Daoy (cell line): ENCODE measurements at places on chromosomes 2 and 18.
A peak's percentile ranks its signal among the peaks of the same experiment; 100 is the strongest.

- DNase-seq: no peak
Observed at GRCh38 chr2:26651470-26651771, 10.3 kb upstream of the CIB4 start.

GRCh38 chr2:214533541-214533940, 122.7 kb downstream of the VWC2L start:
- DNase-seq: no peak

- DNase-seq: no peak
Observed at GRCh38 chr2:104595576-104595975, 258.3 kb upstream of the POU3F3 start.

DNA sequence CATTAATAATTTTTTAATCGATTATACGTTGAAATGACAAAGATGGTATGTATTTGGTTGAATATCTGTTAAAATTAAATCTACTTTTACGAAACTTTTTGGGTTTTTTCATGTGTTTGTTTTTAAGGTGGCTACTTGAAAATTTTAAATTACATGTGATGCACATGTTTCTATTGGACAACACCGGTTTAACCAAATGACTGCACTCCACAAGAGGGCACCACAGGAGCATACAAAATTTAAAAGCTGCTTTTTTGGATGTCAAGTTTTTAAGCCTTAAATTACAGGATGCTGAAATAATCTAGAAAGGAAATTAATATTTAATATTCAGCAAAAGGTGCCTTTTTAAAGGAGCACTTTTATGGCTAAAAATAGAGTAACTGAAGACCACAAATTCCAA, 98.7 kb downstream of the ACVR1 start:
- peak; percentile 29 for DNase-seq

DNA sequence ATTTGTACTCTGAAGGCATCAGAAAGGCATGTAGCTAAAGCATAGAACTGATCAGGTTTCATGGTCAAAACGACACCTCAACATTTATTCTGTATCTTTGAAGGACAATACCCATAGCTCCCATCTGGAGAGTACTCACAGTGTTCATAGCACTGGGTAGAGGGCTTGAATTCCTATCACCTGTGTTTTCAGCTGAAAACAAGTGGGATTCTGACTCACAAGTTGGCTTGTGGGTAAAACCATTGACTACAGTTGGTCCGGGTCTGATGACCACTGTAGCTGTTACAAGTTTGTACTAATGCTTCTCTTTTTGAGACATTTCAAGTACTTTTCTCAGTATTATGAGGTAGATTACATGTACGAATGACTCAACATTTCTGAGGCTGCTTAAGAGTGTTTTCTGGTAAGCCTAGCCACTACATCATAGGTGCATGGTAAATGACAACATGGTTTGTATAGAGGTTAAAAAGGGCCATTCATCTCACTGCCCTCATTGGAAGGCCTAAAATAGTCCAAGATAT, 68.6 kb upstream of the PELI1 start:
- DNase-seq: peak; percentile 68

DNA sequence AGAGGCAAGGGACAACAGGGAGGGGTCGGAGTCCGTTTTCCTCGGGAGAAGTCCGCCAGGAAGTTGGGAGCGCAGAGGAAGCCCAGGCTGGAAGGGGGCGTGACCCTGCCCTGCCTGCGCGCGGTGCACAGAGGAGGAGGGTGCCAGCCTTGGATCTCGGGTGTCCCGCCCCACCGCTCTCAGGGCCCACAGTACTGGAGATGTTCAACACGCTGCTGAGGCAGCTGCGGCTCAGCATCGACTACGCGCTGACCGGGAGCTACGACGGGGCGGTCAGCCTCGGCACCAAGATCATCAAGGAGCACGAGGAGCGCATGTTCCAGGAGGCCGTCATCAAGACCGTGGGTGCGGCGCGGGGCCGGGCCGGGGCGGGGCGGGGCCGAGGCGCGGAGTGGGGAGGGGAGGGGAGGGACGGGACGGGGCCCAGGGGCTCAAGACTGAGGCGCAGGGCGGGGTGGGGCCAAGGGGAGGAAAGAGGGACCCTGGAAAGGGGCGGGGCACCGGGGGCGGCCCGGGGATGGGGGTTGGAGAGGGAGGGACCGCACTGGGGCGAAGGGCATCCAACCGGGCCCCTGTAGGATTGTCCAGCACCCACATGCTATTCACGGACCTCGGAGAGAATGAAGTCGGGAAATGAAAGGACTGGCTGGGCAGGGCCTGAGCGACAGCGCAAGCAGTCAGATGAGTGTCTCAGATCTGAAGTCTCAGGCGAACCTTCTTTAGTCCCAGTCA, 36.6 kb downstream of the POMC start:
- DNase-seq: no peak

DNA sequence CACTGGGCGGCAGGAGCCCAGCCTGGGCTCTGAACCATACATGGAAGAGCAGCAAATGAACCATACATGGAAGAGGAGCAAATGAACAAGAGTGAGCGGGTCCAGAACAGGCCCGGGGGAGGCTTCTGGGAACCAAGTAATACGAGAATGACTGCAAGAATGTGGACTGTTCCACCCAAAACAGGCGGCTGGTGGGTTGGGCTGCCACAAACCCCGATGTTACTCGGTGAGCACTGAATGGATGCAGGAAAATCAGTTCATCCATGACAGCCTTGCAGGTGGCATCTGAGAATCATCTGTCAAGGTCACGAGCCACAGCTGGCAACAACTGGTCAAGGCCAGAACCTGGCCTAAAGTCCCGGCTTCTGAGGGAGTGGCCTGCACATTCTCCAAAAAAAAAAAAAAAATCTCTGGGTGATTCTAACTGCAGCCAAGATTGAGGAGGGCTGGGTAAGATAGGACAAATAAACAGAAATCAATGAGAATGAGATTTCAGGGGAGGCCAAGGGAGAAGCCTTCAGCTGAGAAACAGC, 106.1 kb downstream of the ZNF516 start:
- DNase-seq: no peak

- DNase-seq: no peak
Observed at GRCh38 chr2:16003809-16004208, 63.5 kb downstream of the MYCN start.

DNA sequence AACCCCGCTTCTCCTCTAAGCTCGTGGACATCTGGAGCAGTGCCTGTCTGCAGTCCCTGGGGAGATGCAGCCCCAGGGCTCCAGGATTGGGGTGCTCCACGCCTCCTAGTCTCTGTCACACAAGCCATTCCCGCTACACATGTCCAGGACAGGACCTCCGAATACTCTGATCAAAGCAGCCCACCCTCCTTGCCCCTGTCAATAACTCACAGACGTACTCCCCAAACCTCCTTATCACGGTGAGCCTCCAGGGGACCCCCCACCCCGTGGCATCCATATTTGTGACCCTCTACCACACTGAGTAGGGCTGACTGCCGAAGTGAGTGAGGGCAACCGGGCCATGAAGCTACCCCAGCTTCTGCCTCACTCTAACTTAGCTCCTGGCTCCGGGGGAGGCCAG, 727.7 kb downstream of the GALR1 start:
- no peak for DNase-seq

DNA sequence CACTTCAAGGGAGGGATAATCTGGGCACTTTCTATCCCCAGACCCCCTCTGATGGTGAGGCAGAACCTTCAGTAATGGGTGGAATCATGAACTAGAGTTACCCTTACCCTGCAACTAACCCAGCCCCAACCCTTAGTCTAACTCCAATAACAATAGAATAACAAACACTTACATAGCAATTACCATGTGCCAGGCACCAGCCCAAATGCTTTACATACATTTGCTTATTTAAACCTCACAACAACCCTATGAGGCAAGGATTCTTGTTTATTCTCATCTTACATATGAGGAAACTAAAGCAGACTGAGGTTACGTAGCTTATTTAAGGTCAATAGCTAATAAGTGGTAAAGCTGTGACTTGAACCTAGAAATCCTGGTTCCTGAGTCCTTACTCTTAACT, 132.8 kb downstream of the CYP26B1 start:
- no peak for DNase-seq

DNA sequence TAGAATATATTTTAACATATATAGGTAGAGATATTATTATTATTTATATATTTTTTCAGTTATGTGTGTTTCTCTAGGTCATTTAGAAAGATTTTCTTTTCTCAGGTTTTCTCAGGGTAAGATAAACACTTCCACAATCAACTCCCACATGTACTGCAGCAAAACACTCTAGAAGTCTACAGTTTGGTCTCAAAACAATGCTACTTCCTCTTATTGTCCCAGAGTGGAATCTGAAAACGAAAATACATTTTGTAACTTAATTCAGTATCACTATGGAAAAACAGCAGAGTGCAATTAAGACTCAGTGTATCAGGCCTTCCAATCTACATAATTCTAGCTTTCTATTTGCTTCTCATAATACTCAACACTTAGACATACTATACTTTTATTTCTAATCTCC, 190.1 kb upstream of the SLC35G4 start:
- DNase-seq: no peak

DNA sequence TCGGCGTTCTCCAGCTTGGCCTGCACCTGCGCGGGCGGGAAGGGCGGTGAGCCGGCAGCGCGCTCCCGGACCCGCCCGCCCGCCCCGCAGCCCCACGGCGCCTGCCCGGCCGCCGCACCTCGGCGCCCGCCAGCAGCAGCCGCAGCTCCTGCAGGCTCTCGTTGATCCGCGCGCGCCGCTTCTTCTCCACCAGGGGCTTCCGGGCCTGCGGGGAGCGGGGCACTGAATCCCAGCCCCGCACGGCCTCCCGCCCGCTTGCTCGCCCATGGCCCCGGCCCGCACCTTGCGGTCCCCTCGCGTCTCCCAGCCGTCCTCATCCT, 335 bp downstream of the HES6 start:
- no peak for DNase-seq

DNA sequence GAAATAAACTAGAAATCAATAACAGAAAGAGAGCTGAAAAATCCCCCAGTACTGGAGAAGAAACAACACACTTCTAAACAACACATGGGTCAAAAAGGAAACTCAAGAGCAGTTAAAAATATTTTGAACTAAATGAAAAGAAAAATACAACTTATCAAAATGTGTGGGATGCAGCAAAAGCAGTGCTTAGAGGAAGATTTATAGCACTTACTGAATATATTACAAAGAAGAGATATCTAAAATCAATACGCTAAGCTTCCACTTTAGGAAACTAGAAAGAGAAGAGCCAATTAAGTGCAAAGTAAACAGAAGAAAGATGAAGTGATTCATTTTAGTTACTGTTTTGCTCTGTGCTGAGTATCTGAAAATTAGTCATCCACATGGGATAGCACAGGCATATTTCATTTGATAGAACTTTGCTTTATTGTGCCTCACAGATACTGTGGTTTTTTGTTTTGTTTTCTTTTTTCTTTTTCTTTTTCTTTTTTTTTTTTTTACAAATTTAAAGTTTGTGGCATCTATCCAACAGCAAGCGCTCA, 17.0 kb downstream of the TGFA start:
- no peak for DNase-seq

GRCh38 chr2:16155766-16156165, 215.4 kb downstream of the MYCN start:
- DNase-seq: no peak

DNA sequence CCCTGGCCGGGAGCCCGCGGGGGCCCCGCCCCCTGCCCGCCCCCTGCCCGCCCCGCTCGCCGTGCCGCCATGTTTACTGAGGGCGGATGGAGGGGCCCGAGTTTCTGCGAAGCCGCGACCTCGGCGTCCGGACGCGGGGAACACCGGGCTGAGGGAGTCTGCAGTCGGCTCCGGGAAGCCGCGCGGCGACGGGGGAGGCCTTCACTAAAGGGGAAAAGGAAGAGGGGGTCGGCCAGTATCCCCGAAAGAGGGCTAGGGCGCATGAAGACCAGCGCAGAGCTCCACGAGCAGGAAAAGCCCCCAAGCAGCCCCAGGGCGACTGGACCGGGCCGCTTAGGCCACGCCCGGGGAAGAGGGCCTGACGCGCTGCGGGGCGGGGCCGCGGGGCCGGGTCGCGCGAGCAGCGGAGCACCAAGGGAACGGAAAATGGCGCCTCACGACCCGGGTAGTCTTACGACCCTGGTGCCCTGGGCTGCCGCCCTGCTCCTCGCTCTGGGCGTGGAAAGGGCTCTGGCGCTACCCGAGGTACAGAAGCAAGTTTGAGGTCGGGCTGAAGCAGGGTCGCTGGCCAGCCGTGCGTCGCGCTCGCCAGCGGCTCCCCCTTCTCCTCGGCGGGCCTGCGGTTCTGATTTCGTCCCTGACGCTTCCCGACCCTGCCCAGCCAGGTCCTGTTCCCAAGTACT, at the start of the genes ATRAID and SLC5A6:
Gene ATRAID, plus strand, starts transcription at position 99 of the 683 bp plus-strand sequence. Its CDS starts 328 bp downstream, at position 427.
Gene SLC5A6, minus strand, starts transcription at position 326 of the 683 bp plus-strand sequence. CDS start 4,618 bp downstream, outside the sequence.
- DNase-seq: peak; percentile 95

GRCh38 chr2:75058427-75058826, 100.0 kb downstream of the POLE4 start:
- no peak for DNase-seq

DNA sequence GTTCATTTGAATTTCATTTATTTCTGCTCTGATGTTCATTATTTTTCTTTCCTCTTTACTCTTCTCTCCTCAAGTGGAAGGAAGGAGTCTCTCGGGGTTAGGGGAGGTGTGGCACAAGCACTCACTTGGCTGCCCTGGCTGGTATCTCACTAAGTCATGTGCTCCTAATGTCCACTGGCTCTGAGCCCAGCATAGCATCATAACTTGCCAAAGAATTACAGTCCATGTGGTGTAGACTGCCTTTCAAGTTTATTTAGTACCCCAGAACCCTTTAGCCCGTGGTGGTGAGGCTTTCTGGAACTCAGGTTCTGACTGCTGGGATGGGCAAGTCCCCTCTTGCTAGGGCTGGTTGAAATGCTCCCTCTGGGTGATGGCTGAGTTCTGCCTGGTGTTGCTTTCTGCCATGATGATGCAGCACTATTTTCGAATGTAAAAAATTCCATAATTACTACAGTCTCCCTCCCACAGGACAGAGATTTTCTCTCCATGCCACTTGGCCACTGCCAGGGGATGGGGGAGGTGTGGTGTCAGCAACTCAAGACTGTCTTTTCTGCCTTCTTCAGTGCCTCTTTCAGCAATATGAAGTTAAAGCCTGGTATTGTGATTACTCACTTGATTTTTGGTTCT, 22.2 kb downstream of the SPAG16 start:
- DNase-seq: peak; percentile 16

- no peak for DNase-seq
Observed at GRCh38 chr2:221143231-221143630, 428.9 kb downstream of the EPHA4 start.

DNA sequence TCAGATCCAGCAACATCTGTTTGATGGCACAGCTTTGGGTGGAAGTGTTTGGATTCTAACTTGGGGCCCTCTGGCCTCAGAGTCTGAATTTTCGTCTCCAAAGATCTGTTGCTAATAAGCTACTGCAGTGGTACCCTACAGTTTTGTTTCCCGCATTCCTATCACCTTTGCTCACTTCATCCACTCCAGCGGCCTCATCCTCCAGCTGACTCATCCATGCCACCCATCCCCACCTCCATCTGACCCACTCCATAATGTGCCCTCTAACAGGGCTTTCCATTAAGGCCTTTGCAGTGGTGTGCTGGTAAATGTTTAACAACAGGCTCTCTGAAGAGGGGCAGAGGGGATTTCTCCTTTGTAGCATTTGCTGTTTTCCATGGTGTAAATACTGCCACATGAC, 225.5 kb downstream of the TGIF1 start:
- DNase-seq: peak; percentile 55

DNA sequence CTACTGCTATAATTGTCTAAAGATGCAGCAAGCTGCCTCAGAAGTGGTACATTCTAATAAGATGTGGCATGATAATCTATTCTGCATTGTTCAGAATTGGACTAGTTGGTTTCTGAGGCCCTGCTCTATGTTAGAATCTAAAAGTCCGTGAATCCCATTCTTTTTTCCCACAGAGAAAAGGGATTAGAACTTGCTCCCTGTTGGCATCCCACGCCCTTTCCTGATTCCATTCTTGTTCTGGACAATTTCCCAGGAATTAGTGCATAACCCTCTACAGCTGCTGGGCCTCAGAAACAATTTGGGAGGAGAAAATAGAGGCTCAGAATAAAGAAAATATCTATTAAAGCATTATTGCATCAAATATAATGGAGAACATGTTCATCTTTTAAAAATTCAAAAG, 282.7 kb downstream of the NRXN1 start:
- DNase-seq: no peak
